ENCODE measurements at places on chromosomes 5 and 9. TPM values are rescaled to one million over a fixed set of nuclear protein-coding genes. Genes with fewer than 3 reads are reported as not detected.

DNA sequence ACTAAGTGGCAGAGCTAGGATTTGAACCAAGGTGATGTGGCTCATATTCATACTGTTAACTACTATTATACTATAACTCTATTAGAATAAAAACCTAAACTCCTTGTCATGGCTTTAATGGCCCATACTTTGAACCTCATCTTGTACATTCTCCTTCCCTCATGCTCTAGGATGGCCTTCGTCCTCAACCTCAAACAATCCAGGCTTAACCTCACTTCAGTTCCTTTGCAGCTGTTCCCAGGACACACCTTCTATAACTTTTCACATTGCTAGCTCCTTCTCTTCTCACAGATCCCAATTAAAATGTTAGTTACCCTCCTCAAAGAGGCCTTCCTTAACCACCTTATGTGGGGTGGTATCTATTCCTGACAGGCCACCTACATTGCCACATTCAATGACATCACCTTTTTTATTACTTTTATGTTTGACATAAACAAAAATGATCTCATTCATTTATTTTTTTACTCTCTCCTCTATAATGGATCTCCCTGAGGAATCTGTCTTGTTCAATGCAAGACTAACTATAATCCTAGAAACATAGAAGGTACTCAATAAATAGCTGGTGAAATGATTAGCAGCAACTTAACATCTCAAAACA is 53.7 kb downstream of the CEP120 start:
- peaks cover 4% of the 10 kb centered on the region for H3K4me1 ChIP-seq
- H3K4me3 ChIP-seq = no peak overlapping the region
- DNase-seq = no peak
- H3K36me3 ChIP-seq = no peaks in the 10 kb centered on the region

DNA sequence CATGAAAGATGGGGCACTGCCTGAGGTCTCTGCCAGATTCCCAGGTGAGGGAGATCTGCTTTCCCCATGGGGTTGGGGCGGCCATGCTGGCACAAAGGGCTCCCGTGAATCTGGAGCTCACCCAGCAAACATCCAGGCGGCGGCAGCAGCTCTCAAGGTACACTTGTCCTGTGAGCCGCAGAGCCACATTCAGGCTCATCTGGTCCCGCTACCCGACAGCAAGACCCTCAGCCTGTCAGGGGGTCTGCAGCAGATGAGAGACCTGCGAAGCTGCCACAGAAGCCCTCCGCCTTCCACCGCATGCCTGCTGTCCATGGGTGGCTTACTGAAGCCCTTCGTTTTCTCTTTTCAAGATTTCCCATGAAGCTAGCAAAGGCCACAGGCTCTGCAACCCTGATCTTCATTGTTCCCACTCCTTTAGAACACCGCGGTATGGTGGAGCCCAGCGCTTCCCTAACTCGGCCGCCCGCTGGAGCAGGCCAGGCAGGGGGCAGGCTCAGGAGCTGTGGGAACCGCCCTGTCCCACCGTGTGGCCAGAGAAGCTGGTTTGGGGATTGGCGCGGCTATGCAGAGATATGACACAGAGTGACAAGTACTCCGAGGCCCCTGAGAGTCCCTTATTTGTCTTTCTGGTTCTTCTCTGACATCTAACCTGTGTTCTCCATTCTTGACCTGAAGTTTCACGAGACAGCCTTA is 8.8 kb downstream of the LRRC14B start:
- no peak for DNase-seq
- no peaks in the 10 kb centered on the region for H3K36me3 ChIP-seq
- no peak overlapping the region for H3K4me3 ChIP-seq
- no peaks in the 10 kb centered on the region for H3K27me3 ChIP-seq
- H3K27ac ChIP-seq = no peak overlapping the region
- H3K4me1 ChIP-seq = no peaks in the 10 kb centered on the region

The PCDHA11 gene
- total RNA-seq = 4.6 TPM

DNA sequence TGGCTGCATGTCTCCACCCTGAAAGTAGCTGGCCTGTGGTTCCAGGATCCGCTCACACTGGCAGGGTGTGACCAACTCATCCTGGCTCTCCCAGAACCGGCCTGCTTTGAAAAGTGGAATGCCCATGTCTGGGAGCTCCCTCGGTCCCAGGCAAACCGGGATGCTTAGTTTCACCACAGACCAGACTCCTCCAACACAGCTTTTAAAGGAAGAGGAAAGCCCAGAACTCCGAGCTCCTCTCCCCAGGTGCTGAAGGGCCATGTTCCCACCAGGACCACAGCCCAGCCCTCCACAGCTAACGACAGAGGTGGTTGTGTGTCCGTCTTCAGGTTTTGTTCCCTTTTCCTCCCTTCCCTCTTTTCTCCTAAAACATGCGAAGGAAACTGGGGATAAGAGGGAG is 38.0 kb downstream of the GTF3C4 start:
- H3K27me3 ChIP-seq = no peaks in the 10 kb centered on the region
- H3K27ac ChIP-seq = no peak overlapping the region
- H3K36me3 ChIP-seq = no peaks in the 10 kb centered on the region
- no peaks in the 10 kb centered on the region for H3K4me1 ChIP-seq
- no peak overlapping the region for H3K4me3 ChIP-seq

The GDA gene
- 1.7 TPM for total RNA-seq

The CDH9 gene
- total RNA-seq = 0.25 TPM

- no peak overlapping the region for H3K27ac ChIP-seq
- DNase-seq = no peak
- H3K36me3 ChIP-seq = peaks cover 3% of the 10 kb centered on the region
Measured at GRCh38 chr9:136441191-136441680, 1.6 kb upstream of the INPP5E start.

The SV2C gene
- 0.87 TPM for total RNA-seq
